ENCODE measurements at places on chromosomes 3 and 15.

GRCh38 chr3:140816372-140817195 lies 125.1 kb upstream of the SLC25A36 start:
- DNase-seq, result no peak

- DNase-seq, result no peak
Measured at GRCh38 chr3:147416931-147417330, 7.8 kb downstream of the ZIC1 start.

GRCh38 chr3:138653567-138653966 lies 45.0 kb downstream of the FAIM start:
- no peak for DNase-seq

GRCh38 chr15:95659656-95660055 lies 670.8 kb upstream of the NR2F2 start:
- DNase-seq, result no peak
